ENCODE measurements at places on chromosomes 16 and 17.

GRCh38 chr17:13272296-13272695, 254.5 kb upstream of the ELAC2 start:
- no peak for DNase-seq

DNA sequence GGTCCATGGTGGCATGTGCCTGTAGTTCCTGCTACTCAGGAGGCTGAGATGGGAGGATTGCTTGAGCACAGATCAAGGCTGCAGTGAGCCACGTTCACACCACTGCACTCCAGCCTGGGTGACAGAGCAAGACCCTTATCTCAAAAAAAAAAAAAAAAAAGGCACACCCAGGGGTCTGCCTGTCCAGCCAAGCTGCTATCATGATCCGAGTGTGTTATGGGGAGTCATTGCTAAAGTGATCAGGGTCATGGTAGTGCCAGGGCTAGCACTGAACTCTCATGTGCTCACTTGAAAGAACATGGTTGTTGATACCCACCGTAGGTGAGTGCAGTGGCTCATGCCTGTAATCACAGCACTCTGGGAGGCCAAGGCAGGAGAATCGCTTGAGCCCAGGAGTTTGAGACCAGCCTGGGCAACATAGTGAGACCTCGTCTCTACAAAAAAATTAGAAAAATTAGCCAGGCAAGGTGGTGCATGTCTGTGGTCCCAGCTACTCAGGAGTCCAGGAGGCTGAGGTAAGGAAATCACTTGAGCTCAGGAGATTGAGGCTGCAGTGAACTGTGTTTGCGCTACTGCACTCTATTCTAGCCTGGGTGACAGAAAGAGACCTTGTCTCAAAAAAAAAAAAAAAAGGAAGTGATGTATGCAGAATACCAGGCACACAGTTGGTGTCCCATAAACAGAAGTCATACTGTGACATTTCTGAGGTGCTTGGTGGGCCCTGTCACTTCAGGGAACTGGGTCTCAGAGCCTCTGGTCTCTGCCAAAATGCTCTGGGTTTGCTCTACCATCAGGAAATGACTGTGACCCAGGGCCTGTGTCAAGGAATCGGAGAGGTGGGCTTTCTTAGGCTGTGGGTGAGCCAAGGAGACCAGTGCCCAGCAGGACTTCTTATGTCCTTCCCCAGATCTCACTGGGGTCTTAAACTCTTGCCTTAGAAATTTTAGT, 2.2 kb downstream of the PRM1 start:
- no peak for DNase-seq

DNA sequence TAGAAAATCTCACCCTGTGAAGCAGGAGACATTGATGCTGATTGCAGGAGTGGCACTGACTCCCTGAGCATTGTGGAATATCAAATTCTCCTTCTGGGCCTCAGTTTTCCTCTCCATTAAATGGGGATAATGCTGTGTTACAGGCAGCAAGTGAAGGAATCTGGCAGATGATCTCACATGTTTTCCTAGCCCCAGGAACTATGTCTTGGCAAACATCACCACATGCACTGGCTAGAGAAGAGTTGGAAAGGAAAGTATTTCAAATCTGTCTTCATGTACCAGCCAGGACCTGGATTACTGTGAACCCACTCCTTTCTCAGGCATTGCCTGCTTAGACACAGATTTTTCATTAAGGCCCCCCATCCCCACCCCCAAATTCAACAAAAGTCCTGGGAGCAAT, 13.6 kb upstream of the CCL8 start:
- no peak for DNase-seq

DNA sequence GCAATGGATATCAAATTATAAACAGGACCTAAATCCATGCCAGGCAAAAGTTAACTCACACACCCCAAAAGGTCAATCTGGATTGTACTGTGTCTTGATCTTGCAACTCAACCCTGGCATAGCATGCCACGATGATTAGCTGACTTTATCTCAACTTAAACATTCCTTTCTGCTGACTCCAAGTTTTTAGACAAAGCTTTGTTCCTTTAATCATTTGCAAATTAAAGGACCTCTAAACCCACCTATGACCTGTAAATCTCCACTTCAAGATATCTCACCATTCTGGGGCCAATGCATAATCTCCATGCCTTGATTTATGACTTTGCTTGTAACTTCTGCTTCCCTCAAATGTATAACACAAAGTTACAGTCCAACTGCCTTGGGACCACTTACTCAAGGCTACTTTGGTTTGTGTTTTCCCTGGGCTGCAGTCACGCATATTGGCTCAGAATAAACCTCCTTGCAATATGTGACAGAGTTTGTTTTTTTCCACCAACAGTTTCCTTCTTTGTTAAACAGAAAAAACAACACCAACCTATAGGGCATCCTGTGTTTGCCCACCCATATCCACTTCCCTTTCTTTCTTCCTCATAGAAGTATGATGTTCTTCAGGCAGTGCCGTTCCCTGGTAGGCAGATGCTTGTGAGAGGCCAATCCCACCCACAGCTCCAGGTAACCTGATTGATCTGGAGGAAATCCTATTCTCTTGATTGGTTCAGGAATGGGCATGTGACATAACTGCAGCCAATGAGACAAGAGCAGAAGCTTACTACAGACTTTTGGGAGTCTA, 390.6 kb upstream of the ERCC4 start:
- no peak for DNase-seq

DNA sequence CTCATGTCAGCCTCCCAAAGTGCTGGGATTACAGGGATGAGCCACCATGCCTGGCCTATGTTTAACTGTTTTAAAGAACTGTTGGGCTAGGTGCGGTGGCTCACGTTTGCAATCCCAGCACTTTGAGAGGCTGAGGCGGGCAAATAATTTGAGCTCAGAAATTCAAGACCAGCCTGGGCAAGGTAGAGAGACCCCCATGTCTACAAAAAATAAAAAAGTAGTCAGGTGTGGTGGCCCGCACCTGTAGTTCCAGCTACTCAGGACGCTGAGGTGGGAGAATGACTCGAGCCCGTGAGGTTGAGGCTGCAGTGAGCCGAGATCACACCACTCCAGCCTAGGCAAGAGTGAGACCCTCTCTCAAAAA, 1.9 kb upstream of the ITGAL start:
- no peak for DNase-seq

GRCh38 chr17:62666801-62667591, 39.5 kb downstream of the MRC2 start:
- DNase-seq: no peak

DNA sequence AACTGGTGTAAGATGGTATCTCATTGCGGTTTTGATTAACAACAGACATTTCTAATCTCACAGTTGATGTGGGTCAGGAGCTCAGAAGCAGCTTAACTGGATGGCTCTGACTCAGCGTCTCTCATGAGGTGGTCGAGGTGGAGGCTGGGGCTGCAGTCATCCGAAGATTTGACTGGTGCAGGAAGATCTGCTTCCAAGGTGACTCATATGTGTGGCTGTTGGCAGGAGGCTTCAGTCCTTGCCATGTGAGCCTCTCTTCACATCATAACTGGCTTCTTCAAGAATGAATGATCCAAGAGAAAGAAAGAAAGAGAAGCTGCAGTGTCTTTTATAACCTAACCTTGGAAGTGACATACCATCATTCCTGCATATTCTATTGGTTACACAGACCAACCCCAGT, 376.1 kb downstream of the SEC14L1 start:
- DNase-seq: peak; percentile 50

DNA sequence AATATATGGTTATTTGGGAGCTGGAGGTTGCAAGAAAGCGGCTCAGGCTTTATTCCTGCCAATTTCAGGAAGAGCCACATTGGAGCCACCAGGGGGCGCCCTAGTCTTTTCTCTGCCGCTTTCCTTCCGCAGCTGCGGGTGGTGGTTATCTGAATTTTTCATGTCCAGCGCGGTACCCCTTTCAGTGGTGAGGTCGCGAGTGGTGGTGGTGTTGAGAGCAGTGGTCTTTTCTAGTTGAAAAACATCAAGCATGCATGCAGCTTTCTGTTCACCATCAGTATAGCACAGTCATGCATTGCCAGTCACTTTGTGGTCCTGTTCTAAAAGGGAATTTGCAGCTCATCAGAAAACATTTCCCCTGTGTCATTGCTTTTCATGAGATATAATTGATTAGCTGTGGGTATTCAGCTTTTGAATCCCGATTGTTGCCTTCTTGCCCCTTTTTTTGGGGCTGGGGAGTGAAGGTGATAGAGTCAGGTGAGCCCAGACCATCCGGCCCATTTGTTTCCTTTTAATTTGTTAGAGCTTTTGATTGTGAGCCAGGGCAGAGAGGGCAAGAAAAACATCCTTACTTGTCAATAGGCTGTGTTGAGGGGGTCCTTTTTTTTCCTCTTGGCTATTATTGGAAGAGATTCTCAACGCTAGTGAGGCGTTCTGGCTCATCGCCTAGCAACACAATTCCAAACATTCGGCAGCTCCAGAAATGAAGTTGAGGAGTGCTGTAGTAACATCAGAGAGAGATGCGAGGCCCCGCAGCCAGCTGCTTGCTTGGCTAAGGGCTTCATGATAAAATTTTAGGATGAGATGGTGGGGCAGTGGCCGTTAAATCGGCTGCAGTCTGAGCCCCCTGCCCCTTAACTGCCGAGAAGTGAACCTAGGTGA, 119.0 kb downstream of the SNX29 start:
- peak; percentile 37 for DNase-seq

DNA sequence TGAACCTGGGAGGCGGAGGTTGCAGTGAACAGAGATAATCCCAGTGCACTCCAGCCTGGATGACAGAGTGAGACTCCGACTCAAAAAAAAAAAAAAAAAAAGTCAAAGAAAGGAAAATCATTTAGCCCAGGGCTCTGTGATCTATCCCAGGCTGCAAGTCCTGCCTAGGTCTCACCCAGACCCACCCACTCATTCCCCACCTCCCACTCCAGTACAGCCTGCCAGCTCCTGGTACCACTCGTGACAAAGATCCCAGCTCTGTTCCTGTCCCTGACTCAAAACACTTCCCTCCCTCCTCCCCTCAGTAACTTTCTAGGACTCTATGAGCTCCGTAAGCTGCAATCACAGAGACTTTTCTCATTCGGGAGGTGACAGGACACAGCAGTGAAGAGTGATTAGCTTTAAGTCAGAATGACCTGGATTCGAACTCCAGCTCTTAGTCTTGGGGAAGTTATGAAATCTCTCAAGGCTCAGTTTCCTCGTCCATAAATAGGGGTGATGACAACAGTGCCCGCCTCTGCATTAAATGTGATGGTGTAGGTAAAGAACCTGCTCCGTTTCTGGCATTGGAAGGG, 28.0 kb upstream of the MRPS23 start:
- DNase-seq: no peak

Data from fibroblast of the conjunctiva (primary cell).